Endothelial cell of coronary artery (primary cell): ENCODE measurements at places on chromosomes 7 and 10. TPM values are rescaled to one million over a fixed set of nuclear protein-coding genes. Genes with fewer than 3 reads are reported as not detected.

MRC1 gene
- total RNA-seq, result 1.9 and 8.8 TPM in 2 replicates

LRRC17 gene
- total RNA-seq, result 5.7 and 20.7 TPM in 2 replicates

AKR1C8 gene
- total RNA-seq, result not detected in 2 replicates

HOGA1 gene
- 0.09 and 0.18 TPM in 2 replicates for total RNA-seq

PLCE1 gene
- under 0.01 and 0.19 TPM in 2 replicates for total RNA-seq

KLF14 gene
- not detected in 2 replicates for total RNA-seq

WDR37 gene
- total RNA-seq, result 19.9 and 24.0 TPM in 2 replicates

LRRC4 gene
- total RNA-seq, result 0.28 and 1.3 TPM in 2 replicates

BHLHA15 gene
- total RNA-seq, result 0.09 and 0.27 TPM in 2 replicates

IDI1 gene
- 23.5 and 28.6 TPM in 2 replicates for total RNA-seq

COL17A1 gene
- 2.2 and 5.4 TPM in 2 replicates for total RNA-seq

VWA2 gene
- total RNA-seq, result not detected in 2 replicates

BLOC1S2 gene
- total RNA-seq, result 44.0 and 53.5 TPM in 2 replicates

WAC gene
- total RNA-seq, result 41.4 and 51.2 TPM in 2 replicates

SPRN gene
- under 0.01 TPM in 2 replicates for total RNA-seq

STAG3 gene
- total RNA-seq, result 0.09 and 0.19 TPM in 2 replicates

HSPB1 gene
- 54.2 and 87.1 TPM in 2 replicates for total RNA-seq

HDAC9 gene
- total RNA-seq, result 1.8 and 6.0 TPM in 2 replicates

HECW1 gene
- not detected in 2 replicates for total RNA-seq

CDC14C gene
- not detected in 2 replicates for total RNA-seq

LEP gene
- total RNA-seq, result under 0.01 TPM in 1 of 2 replicates, not detected in the other

FAM180A gene
- 0.66 TPM in 1 of 2 replicates, not detected in the other for total RNA-seq

LRIT2 gene
- total RNA-seq, result not detected in 2 replicates

GIMAP1 gene
- 12.9 and 14.3 TPM in 2 replicates for total RNA-seq

PDE1C gene
- total RNA-seq, result 0.38 and 0.54 TPM in 2 replicates

EPHA1 gene
- total RNA-seq, result 0.18 TPM in 1 of 2 replicates, not detected in the other

CYP2C8 gene
- total RNA-seq, result not detected in 2 replicates

KDM7A gene
- total RNA-seq, result 4.8 and 7.5 TPM in 2 replicates

KCP gene
- not detected in 2 replicates for total RNA-seq

RAB19 gene
- 0.27 TPM in 1 of 2 replicates, not detected in the other for total RNA-seq

RADIL gene
- total RNA-seq, result 0.18 and 1.0 TPM in 2 replicates

FKBP6 gene
- not detected in 2 replicates for total RNA-seq

TAS2R41 gene
- not detected in 2 replicates for total RNA-seq

OPN1SW gene
- not detected in 2 replicates for total RNA-seq

NOM1 gene
- total RNA-seq, result 25.8 and 26.5 TPM in 2 replicates

CUBN gene
- total RNA-seq, result 1.4 and 3.2 TPM in 2 replicates

SFRP4 gene
- total RNA-seq, result 0.09 and 8.9 TPM in 2 replicates

DYDC2 gene
- total RNA-seq, result not detected in 2 replicates

BUD31 gene
- total RNA-seq, result 120 TPM in 2 replicates

CFAP70 gene
- 0.19 and 0.27 TPM in 2 replicates for total RNA-seq

SNCG gene
- 74.1 and 90.4 TPM in 2 replicates for total RNA-seq

AGBL3 gene
- total RNA-seq, result 0.56 and 1.3 TPM in 2 replicates

SLC26A5 gene
- not detected in 2 replicates for total RNA-seq

ENTPD1 gene
- total RNA-seq, result 2.1 and 3.3 TPM in 2 replicates

OGA gene
- total RNA-seq, result 84.1 and 111 TPM in 2 replicates

TCAF2 gene
- total RNA-seq, result 5.2 and 12.4 TPM in 2 replicates

OR2A42 gene
- total RNA-seq, result 0.09 TPM in 1 of 2 replicates, not detected in the other

SEMA3A gene
- 2.4 and 47.7 TPM in 2 replicates for total RNA-seq

SAP25 gene
- total RNA-seq, result not detected in 2 replicates

TSPAN13 gene
- 13.4 and 19.5 TPM in 2 replicates for total RNA-seq

SLC39A12 gene
- total RNA-seq, result under 0.01 TPM in 1 of 2 replicates, not detected in the other

ASB4 gene
- not detected in 2 replicates for total RNA-seq

TLL2 gene
- 0.09 TPM in 2 replicates for total RNA-seq

CFAP46 gene
- total RNA-seq, result 1.1 and 2.3 TPM in 2 replicates

PRKRIP1 gene
- total RNA-seq, result 10.8 and 14.2 TPM in 2 replicates

TMEM236 gene
- total RNA-seq, result under 0.01 and 0.19 TPM in 2 replicates

ABCB1 gene
- total RNA-seq, result 3.0 and 9.8 TPM in 2 replicates
